Mesendoderm (in vitro differentiated cells): ENCODE measurements at places on chromosomes 3 and 15.

GRCh38 chr3:196016485-196016884 is 65.4 kb downstream of the TFRC start:
- DNase-seq, result no peak

DNA sequence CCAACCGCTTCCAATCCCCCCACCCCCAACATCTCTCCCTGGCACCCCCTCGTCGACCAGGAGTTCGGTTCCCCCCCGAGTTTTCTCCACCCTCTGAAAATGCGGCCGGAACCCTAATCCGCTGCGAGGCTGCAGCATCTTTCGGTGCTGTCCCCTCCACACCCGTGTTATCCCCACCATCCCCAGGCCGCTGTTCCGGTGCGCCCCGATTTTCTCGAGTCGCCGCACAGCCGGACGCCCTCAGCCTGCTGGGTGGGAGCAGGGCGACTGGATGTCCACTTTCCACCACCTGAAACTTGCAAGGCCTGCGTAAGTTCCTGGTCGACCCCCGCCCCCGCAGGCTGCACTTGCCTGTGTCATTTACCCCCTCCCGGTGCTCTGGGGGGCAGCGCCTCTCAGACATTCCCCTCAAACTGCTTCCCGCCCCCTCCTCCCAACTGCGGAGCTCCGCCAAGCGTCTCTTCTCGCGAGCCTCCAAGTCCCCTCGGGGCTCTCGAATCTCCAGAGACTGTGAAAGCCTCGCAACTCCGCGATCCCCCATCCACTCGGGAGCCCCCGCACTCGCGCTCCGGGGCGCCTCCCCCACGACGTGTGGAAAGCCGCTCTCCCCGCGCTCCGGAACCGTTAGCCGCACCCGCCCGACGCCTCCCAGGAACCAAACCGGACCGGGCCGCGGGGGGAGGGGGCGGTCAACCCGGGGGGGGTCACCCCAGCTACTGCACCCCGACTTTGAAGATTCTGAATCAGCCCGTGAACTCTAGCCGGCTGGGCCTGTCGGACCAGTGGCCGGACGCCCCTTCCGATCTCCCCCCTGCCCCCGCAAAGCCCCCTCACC is 566 bp downstream of the ETV5 start:
- peak; percentile 90 for DNase-seq

DNA sequence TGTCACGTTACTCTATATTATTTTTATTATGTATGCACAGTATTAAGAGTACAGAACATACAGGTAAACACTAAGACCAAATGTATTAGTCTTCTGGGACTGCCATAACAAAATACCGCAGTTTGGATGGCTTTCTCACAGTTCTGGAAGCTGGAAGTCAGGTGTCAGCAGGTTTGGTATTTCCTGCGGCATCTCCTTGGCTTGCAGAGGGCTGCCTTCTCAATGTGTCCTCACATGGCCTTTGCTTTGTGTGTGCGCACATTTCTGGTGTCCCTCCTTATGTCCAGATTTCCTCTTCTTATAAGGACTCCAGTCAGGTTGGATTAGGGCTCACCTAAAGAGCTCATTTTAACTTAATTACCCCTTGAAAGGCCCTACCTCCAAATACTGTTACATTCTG is 53.8 kb upstream of the CPOX start:
- DNase-seq, result no peak

DNA sequence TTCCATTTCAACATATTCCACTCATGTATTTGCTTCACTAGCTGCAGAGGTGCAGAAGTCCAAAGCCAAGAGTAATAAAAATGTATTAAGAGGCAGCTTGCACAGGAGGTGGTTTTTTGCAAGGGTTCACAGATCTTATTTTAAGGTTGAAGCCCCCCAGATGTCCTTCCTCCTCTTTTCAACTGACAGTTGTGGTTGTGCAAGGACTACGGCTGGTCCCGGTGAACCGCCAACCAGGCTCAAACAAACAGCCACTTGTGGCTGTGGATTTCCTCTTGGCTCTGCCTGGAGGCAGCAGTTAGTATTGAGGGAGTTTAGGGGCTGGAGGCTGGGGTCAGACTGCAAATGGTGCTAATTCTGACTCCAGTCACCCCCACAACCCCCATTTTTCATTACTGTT is 240.7 kb upstream of the TBC1D5 start:
- no peak for DNase-seq

DNA sequence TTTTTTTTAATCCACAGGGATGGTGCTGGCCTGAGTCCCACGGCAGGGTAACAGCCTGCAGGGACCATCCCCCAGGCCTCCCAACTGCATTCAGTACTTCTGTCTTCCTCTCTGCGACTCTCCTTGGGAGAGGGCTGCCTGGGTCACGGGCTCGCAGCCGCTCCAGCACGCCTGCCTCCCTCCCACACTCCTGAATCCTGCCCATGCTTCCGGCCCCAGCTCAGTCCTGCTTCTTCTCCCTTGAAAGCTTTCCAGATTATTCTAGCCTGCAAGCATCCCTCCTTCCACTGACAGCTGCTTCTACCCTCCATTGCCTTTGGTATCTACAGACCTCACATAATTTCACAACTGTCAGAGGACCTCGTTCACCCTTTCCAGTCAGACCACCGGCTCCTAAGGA is 32.4 kb downstream of the MEGF11 start:
- DNase-seq, result no peak

DNA sequence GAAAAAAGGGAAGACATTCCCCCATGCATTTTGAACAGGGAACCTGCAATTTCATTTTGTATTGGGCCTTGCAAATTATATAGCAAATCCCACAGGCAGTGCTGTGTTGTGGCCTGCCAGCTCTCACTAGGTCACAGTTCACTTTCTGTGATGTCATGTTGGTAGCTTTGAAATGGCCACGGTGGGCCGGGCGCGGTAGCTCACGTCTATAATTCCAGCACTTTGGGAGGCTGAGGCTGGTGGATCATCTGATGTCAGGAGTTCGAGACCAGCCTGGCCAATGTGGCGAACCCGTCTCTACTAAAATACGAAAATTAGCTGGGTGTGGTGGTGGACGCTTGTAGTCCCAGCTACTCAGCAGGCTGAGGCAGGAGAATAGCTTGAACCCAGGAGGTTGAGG is 27.0 kb upstream of the C15orf39 start:
- DNase-seq, result no peak

DNA sequence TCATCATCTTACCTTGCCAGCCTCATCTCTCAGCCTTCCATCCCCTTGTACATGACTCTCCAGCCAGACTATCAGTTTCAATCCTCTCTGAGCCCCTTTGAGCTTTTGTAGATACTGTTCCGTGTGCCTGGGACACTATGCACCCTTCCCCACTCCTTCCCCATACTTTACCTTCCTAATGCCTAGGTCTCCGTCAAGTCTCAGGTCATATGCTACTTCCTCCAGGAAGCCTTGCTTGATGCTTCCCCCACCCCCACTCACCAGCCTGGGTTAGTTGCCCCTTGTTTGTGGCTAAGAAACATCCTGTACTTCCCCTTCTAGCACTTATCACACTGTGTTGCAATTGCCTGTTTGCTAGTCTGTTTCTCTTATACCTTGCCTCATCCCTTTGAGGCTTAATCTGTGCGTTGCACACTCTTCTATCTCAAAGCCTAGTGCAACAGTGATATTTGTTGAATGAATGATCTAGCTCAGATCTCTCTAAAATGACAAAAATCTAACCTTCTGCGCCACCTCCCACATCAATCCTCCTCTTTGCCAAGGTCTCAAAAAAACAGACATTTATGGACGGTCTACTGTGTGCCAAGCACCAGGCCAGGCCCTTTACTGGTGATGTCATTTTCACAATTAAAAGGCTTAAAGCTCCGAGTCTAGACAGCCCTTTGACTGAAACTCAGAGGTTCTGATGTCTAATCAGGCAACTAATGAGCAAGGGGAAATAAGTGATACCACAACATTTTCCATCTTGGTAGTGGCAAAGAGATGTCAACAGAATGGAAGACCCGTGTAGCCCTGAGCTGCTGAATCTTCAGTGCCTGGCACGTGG is 6.5 kb upstream of the USP3 start:
- DNase-seq, result no peak

GRCh38 chr3:50246517-50246954 is 10.5 kb downstream of the GNAI2 start:
- peak; percentile 95 for DNase-seq

- DNase-seq, result peak; percentile 29
Measured at GRCh38 chr3:65666448-65667091, 372.1 kb downstream of the MAGI1 start.

- no peak for DNase-seq
Measured at GRCh38 chr3:53949541-53949940, 57.9 kb upstream of the SELENOK start.

- DNase-seq, result peak; percentile 26
Measured at GRCh38 chr3:146590521-146590920, 14.6 kb downstream of the PLSCR5 start.

DNA sequence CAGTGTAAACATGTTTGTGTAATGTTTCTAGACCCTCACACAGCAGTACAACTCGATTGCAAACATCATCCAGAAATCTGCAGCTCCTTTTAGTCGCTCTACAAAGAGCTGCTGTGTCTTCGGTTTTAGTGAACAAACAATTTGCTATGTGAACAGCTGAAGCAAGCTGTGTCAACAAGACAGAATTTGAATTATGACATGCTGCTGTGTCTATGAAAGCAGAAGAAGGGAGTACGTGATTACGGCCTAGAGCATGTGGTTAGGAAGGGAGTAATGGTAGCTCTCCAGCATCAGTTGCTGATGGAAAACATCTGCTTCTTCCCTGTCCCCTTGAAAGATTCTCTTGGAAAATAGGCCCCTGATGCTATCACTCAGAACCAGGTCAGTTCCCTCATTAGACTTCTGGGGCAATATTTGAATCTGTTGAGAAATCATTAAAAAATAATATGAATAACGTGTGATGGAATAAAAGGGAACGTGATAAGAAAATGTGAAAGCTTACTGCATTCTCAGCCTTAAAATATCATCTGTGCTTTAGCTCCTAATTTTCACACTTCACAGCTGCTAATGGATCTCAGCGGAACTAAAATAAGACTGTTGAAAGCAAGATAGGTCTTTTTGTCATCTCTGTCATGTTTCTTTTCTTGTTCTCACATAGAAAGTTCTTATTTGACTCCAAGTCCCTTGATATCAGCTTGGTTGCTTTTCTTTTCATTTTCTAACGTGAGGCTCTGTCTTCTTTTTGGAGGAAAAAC is 891.5 kb downstream of the ROBO2 start:
- no peak for DNase-seq

DNA sequence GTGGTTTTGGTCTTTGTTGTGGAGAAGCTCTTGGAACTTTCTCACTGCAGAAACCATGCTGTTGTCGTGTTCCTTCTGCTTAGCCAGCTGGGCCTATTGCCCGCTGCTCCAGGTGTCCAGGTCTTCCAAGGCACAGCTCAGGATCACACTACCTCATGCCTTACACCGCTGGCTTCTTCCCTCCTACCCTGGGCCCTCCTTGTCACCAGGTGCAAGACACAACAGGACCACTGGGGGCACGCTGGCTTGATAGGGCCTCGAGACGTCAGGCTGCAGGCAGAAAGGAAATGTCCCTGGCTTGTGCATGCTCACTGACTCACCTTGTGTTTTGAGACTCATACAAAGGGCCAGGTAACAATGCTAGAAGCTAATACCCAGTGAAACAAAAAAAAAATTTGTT is 32.3 kb downstream of the PAQR9 start:
- DNase-seq, result peak; percentile 80

GRCh38 chr15:33074212-33074611 is 120.3 kb downstream of the FMN1 start:
- DNase-seq, result no peak

DNA sequence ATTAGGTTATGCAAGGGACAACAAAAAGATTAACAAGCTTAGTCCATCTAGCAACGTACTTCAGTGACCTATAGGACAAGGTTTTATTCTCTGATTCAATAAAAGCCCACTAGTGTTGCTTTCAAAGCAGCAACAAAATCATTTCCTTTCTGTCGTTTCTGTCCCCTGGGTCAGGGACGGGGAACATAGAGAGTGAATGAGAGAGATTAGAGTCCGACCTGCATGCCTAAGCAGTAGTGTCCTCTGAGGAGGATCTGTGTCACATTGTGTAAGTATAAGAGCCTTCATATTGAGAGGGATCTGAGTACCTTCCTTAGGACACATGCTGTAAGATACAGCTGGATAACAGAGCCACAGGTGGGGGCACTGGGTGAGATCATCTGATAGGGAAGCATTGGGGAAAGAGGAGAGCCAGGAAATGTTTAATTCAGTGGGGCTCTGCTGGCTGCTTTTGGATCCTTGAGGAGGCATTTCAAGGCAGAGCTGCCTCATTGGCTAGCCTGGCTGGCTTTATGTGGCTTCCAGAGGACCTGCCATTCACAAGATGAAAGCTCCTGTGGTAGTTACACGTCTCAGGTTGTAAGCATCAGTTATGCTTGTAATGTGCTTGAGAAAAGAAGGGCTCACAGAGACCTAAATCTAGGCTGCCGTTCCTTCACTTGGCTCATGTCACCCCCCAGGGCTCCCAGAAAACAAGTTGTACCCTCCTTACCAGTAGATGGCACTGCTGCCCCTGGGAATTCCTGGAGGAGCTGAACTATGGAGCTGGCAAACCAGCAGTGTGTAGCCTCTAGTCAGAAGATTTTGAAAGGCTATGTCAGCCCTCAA is 2.7 kb downstream of the TMEM108 start:
- peak; percentile 87 for DNase-seq

DNA sequence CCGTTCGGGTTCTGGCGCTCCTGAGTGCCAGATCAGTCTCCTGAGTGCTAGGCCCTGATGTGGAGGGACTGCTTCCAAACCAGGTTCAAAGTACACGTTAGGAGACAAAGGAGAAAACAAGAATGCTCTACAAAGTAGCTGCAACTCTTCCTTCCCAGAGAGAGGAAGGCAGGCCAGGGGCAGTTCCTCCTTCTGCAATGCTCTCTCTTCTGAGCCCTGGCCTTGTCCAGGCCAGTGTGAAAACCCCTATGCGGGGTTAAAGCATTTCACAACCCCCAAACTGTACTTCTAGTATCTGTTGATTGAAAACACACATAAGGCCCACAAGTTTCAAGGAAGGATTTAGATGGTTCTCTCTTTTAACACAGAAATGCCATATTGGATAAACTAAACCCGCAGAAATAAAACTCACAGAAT is 9.7 kb upstream of the CALML4 start:
- DNase-seq, result no peak

DNA sequence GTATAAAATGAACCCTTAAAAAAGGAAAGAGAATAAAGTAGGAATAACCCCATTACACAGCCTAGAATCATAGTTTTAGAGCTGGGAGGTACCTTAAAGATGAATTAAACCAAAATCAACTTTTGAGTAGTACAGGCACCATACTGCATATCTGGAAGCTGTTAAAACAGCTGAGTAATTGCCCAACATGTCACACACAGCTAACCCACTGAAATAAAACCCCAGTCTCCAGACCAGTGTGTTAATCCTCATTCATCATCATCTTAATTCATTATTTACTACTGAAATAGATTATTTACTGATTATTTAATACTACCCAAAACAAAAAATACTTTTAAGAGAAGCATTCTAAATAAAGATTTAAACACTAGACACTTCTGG is 52.8 kb downstream of the GPR160 start:
- DNase-seq, result no peak
